Calu3 (cell line): ENCODE measurements at places on chromosomes 2 and 18. TPM values are rescaled to one million over a fixed set of nuclear protein-coding genes. Genes with fewer than 3 reads are reported as not detected.
A peak's percentile ranks its signal among the peaks of the same experiment; 100 is the strongest.

GRCh38 chr2:100976061-100976460 lies 26.0 kb upstream of the RPL31 start:
- no peak overlapping the region for H3K27ac ChIP-seq
- H3K27me3 ChIP-seq, result no peaks in the 10 kb centered on the region
- no peak overlapping the region for H3K4me3 ChIP-seq
- peaks cover 68% of the 10 kb centered on the region for H3K36me3 ChIP-seq
- DNase-seq, result no peak

GRCh38 chr18:31206787-31207381 lies 44.2 kb upstream of the DSC1 start:
- DNase-seq, result peak; percentile 92
- peak overlapping the region; percentile 54 for H3K4me3 ChIP-seq
- no peaks in the 10 kb centered on the region for H3K27me3 ChIP-seq
- H3K27ac ChIP-seq, result peak overlapping the region; percentile 74
- H3K4me1 ChIP-seq, result peaks cover 68% of the 10 kb centered on the region

GRCh38 chr18:63314062-63314790 lies 5.3 kb downstream of the BCL2 start:
- DNase-seq, result no peak
- H3K27me3 ChIP-seq, result peaks cover 68% of the 10 kb centered on the region
- peaks cover 4% of the 10 kb centered on the region for H3K36me3 ChIP-seq
- no peak overlapping the region for H3K27ac ChIP-seq
- H3K4me3 ChIP-seq, result no peak overlapping the region

DNA sequence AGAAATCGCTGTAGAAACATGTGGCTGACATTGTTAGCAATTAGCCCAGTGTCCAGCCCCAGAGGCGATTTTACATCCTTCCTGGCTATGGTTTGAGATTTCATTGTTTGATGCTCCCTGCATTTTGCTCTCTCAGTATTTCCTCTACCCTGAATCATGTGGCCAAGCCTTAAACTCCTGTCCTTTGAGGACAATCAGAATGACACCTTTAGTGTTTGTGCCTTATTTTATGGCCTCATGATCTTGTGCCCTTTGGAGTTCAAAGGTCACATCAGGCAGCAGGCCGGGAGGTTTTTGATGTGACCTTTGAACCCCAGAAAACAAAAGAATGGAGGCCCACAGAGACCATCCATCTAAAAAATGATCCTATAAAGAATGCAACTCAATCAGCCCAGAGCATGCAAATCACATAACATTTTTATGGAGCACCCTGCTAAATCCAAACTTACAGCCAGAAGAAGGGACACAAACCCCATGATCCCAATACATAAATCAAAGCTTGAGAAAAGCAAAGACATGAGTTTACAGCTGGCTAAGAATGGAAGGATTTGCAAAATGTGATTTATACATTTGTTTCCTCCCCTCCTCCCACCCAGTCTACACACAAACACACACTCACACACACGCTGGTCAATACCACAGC lies 52.5 kb downstream of the FECH start:
- H3K4me1 ChIP-seq, result no peaks in the 10 kb centered on the region
- no peaks in the 10 kb centered on the region for H3K36me3 ChIP-seq
- H3K4me3 ChIP-seq, result no peak overlapping the region
- H3K27me3 ChIP-seq, result peaks cover 3% of the 10 kb centered on the region
- no peak overlapping the region for H3K27ac ChIP-seq
- no peak for DNase-seq

GRCh38 chr2:238595750-238596570 lies 169.2 kb downstream of the ASB1 start:
- no peaks in the 10 kb centered on the region for H3K36me3 ChIP-seq
- no peaks in the 10 kb centered on the region for H3K27me3 ChIP-seq
- no peak overlapping the region for H3K4me3 ChIP-seq
- H3K27ac ChIP-seq, result no peak overlapping the region
- DNase-seq, result no peak
- H3K4me1 ChIP-seq, result peaks cover 18% of the 10 kb centered on the region

DNA sequence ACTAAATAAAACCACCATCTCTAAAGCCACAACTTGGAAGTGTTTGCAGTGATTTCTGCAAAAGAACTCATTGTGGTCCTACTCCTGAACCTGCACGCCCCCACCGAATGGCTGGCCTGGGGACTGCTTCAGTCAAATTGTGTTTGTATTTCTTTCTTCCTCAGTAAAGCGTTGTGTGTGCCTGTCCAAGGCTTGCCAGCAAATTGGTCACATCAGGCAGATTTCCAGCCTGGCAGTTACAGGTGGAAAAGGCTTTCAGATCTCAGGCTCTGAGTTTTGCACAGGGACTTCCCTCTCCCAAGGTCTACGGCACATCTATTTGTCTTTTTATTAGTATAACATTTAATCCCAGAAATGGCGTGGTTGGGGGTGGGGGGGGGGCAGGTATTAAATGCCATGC lies 54.0 kb upstream of the NOSTRIN start:
- no peaks in the 10 kb centered on the region for H3K4me1 ChIP-seq
- H3K36me3 ChIP-seq, result peaks cover 3% of the 10 kb centered on the region
- H3K27ac ChIP-seq, result no peak overlapping the region
- no peak overlapping the region for H3K4me3 ChIP-seq

- no peaks in the 10 kb centered on the region for H3K4me1 ChIP-seq
- no peaks in the 10 kb centered on the region for H3K27me3 ChIP-seq
- H3K27ac ChIP-seq, result no peak overlapping the region
- DNase-seq, result no peak
- no peak overlapping the region for H3K4me3 ChIP-seq
Measured at GRCh38 chr18:67433971-67434370, 82.5 kb downstream of the DSEL start.

GRCh38 chr2:74026687-74027241 lies 42.1 kb downstream of the TET3 start:
- H3K27ac ChIP-seq, result no peak overlapping the region
- peaks cover 6% of the 10 kb centered on the region for H3K4me1 ChIP-seq
- no peak for DNase-seq
- H3K4me3 ChIP-seq, result no peak overlapping the region
- no peaks in the 10 kb centered on the region for H3K36me3 ChIP-seq
- no peaks in the 10 kb centered on the region for H3K27me3 ChIP-seq

GRCh38 chr2:118842661-118843482 lies 4.6 kb downstream of the EN1 start:
- no peaks in the 10 kb centered on the region for H3K4me1 ChIP-seq
- no peak for DNase-seq
- H3K36me3 ChIP-seq, result peaks cover 20% of the 10 kb centered on the region
- no peak overlapping the region for H3K4me3 ChIP-seq

DNA sequence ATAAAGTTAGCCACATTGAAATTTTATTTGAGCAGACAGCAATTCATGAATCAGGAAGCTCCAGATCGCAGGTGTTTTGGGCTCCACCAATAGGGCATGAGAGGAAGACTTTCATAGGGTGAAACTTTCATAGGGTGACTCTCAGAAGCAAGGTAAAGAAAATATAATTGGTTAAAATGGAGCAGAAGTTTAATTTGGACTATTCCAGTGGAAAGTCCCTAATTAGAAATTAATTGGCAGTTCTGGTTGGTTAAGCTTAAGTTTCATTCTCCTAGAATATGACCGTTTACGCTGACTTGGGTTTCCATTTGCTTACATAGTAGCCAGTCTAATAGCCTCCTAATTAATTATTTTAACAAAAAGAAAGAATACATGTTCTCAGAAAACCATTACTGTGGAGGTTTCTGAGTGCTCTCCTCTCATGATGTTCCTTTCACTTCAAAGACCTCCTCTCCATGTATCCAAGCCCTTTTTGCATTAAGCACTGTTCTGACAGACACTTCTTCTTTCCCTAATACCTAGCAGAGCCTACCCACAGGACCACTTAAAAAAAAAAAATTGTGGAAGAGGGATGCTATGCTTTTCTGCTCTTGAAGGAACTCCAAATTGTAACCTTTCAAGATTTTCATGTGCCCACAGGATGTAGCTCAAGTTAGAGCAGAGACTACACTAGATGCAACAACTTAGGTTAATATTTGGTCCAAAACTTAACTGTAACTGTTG lies 99.1 kb downstream of the MREG start:
- H3K4me3 ChIP-seq, result no peak overlapping the region
- H3K27ac ChIP-seq, result no peak overlapping the region
- H3K4me1 ChIP-seq, result peaks cover 11% of the 10 kb centered on the region
- no peaks in the 10 kb centered on the region for H3K27me3 ChIP-seq
- DNase-seq, result no peak

- H3K27me3 ChIP-seq, result no peaks in the 10 kb centered on the region
- peaks cover 20% of the 10 kb centered on the region for H3K4me1 ChIP-seq
- H3K27ac ChIP-seq, result no peak overlapping the region
- H3K36me3 ChIP-seq, result no peaks in the 10 kb centered on the region
Measured at GRCh38 chr2:138291805-138292204, 209.8 kb upstream of the SPOPL start.

DNA sequence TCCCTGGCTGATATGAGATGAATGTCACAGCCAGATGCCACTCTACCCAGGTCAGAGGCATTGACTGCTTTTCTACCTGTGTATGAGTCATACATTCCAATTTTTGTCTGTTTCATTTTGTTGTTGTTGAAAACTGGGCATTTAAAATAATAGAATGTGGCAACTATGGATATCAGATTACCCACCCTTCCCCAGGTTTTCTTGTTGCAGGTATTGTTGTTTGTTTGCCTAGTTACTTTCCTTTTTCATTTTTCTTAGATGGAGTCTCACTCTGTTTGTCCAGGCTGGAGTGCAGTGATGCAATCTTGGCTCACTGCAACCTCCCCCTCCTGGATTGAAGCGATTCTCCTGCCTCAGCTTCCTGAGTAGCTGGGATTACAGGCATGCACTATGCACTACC lies 70.2 kb downstream of the LRRC30 start:
- no peaks in the 10 kb centered on the region for H3K4me1 ChIP-seq
- H3K27me3 ChIP-seq, result no peaks in the 10 kb centered on the region
- DNase-seq, result peak; percentile 55
- no peaks in the 10 kb centered on the region for H3K36me3 ChIP-seq

DNA sequence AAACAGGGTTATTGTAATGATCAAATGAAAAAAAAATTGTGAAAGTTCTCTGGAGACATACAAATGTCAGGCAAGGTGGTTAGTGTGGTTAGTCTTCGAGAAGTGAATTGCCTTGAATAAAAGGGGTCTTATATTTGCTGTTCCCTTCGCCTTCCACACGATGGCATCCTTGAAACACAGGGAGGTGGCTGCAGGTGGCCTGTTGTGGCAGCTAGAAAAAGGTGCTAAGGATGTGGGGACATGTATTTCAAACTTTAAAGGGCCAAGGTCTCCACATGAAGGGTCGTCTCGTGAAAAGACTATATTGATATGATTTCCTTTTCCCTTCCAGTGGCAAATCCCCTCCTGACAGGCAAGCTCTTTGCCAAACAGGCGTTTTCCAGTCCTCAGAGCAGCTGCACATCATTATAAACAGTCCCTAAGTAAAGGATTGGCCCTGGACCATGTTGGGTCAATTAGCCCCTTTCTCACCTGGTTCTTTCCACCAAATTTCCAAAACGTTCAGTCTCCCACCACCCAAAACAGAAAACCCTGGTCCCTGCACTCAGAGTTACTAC lies 68.5 kb downstream of the COPS8 start:
- no peaks in the 10 kb centered on the region for H3K4me1 ChIP-seq
- H3K27me3 ChIP-seq, result peaks cover 15% of the 10 kb centered on the region
- DNase-seq, result peak; percentile 73
- no peaks in the 10 kb centered on the region for H3K36me3 ChIP-seq
- no peak overlapping the region for H3K4me3 ChIP-seq
- H3K27ac ChIP-seq, result no peak overlapping the region

IL36RN gene
- total RNA-seq, result 0.12 and 0.22 TPM in 2 replicates

CYRIA gene
- total RNA-seq, result 0.19 and 0.22 TPM in 2 replicates

SLC8A1 gene
- 0.05 and 0.10 TPM in 2 replicates for total RNA-seq

KHK gene
- total RNA-seq, result 2.0 and 4.2 TPM in 2 replicates

VRK2 gene
- 23.4 and 25.4 TPM in 2 replicates for total RNA-seq
